ENCODE measurements at places on chromosomes 12 and 14. TPM values are rescaled to one million over a fixed set of nuclear protein-coding genes. Genes with fewer than 3 reads are reported as not detected.

DNA sequence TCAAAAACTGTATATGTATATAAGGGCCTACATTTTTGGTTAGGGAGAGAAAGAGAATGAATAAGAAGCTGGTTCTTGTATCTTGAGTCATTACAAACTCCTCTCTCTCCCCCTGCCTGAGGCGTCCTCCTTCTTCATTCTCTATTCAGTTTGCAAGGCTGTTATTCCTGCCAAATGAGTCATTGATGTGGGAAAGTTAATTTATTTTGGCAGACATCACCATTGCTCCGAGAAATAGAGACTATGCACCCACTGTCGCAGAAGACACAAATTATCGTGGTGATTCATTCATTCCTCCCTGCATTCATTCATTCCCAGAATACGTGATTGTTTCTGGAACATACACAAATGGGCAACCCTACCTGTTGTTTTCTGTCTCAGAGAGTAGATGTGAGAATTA, 112.5 kb upstream of the MED13L start:
- H3K27ac ChIP-seq: peak overlapping the region; percentile 42
- DNase-seq: peak; percentile 96
- no peaks in the 10 kb centered on the region for H3K36me3 ChIP-seq

Gene PDZRN4
- not detected for total RNA-seq

Gene EPYC
- not detected for total RNA-seq

DNA sequence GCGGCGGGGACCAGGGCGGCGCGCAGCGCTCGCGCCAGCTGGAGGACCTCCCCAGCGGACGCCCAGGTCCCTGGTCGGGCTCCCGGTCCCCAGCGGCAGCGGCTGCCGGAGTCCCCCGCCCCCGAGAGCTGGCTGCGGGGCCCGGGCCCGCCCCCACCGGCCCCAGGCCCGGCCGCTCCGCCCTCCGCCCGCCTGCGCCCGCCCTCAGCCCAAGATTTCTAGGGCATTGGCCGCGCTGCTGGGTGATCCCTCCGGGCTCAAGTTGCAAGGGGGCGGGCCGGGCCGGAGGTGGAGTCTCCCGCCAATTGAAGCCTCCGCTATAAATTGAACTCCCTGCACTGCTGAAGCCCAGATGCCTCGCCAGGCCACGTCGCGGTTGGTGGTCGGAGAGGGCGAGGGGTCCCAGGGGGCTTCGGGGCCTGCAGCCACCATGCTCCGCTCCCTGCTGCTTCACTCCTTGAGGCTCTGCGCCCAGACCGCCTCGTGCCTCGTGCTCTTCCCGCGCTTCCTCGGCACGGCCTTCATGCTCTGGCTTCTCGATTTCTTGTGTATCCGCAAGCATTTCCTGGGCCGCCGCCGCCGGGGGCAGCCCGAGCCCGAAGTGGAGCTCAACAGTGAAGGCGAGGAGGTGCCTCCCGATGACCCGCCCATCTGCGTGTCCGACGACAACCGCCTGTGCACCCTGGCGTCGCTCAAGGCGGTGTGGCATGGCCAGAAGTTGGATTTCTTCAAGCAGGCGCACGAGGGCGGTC, at the start of gene DIO3:
Gene DIO3, plus strand, starts transcription at position 351 of the 752 bp plus-strand sequence.
- H3K4me3 ChIP-seq: no peak within 1 kb of the TSS
- no peaks in the 10 kb centered on the region for H3K4me1 ChIP-seq
- DNase-seq: peak; percentile 48
- H3K27ac ChIP-seq: no peak within 1 kb of the TSS
